Hepatic stellate cell (primary cell): ENCODE measurements at places on chromosomes 3 and 15.

DNA sequence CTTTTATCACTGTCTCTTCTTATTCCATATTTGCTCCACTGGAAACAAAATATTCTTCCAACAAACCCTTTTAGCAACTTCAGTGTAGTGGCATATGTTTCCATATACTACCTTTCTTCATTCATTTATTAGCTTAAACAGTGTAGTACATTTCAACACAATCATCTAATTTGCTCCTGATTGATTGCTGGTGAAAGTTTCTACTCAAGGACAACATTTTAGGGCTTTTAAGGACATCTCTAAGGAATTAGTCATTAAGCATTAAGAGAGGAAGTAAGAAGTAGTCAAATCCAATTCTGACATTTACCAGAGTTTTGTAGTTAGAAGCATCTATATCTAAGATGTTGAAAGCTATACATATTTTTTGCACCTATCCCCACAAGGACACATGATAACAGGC lies 55.8 kb downstream of the RSRC1 start:
- DNase-seq: no peak

DNA sequence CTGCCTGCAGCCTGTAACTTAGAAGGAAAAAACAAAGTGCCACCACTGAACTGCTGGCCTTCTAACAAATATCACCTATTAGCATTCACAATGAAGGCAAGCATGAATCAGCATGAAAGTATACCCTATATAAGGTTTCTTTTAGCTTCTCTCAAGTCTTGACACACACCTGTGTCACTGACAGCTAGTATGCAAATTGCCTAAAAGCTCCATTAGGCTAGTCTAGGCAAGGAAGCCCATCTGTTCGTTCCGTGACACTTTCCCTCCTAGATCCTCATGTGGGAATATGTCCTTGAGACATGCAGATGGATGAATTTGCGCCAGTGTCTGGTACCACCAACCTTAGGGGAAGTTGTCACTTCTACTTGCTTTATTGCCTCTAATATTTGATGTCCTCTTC lies 129.3 kb downstream of the RBMS3 start:
- no peak for DNase-seq

DNA sequence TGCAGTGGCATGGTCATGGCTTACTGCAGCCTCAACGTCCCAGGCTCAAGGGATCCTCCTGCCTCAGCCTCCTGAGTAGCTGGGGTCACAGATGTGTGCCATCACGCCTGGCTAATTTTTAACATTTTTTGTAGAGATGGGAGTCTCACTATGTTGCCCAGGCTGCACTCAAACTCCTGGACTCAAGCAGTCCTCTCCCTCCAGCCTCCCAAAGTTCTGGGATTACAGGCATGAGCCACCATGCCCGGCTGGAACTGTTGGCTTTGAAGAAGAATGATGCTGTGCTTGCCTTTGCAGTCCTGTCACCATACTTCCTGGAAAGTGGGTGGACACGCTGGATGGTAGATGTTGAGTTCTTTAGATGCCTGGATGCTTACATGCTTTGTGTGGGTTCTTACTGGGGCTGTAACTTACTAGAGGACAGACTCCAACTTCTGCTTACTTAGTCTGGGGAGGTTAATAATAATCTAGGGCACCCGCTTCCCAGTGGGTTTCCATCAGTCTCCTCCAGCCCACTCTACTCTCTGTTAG lies 36.7 kb downstream of the IGF1R start:
- DNase-seq: no peak

GRCh38 chr15:80436511-80437307 lies 32.5 kb downstream of the ARNT2 start:
- DNase-seq: no peak

DNA sequence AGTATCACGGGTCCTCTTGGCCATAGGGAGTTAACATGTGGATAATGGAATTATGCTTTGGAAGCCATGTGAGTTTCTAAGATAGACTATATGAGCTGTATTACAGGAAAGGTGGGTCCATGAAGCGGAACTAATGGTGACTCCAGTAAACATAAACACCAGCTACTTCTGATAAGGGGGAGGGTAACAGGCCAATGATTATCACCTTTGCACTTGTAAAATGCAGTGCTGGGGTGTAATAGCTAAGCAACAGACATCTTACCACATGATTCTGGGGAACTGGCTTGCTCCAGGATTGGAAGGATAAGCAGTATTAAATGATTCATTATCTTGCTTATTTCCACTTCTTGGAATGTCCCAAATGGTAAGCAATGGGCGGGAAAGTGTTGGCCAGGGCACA lies 61.4 kb upstream of the CD47 start:
- no peak for DNase-seq
